Calu3 (cell line): ENCODE measurements at places on chromosomes 16 and 17. TPM values are rescaled to one million over a fixed set of nuclear protein-coding genes. Genes with fewer than 3 reads are reported as not detected.

SLC5A2 gene
- 0.54 and 1.6 TPM in 2 replicates for total RNA-seq

RRAD gene
- total RNA-seq: 1.3 and 2.2 TPM in 2 replicates

KRTAP16-1 gene
- not detected in 2 replicates for total RNA-seq

RCVRN gene
- not detected in 2 replicates for total RNA-seq

KRTAP4-9 gene
- total RNA-seq: not detected in 2 replicates

TOX3 gene
- 27.4 and 29.4 TPM in 2 replicates for total RNA-seq

HSD11B2 gene
- 10.2 and 10.8 TPM in 2 replicates for total RNA-seq

MBTPS1 gene
- 116 and 130 TPM in 2 replicates for total RNA-seq

SNAI3 gene
- 0.34 and 0.54 TPM in 2 replicates for total RNA-seq

DNA sequence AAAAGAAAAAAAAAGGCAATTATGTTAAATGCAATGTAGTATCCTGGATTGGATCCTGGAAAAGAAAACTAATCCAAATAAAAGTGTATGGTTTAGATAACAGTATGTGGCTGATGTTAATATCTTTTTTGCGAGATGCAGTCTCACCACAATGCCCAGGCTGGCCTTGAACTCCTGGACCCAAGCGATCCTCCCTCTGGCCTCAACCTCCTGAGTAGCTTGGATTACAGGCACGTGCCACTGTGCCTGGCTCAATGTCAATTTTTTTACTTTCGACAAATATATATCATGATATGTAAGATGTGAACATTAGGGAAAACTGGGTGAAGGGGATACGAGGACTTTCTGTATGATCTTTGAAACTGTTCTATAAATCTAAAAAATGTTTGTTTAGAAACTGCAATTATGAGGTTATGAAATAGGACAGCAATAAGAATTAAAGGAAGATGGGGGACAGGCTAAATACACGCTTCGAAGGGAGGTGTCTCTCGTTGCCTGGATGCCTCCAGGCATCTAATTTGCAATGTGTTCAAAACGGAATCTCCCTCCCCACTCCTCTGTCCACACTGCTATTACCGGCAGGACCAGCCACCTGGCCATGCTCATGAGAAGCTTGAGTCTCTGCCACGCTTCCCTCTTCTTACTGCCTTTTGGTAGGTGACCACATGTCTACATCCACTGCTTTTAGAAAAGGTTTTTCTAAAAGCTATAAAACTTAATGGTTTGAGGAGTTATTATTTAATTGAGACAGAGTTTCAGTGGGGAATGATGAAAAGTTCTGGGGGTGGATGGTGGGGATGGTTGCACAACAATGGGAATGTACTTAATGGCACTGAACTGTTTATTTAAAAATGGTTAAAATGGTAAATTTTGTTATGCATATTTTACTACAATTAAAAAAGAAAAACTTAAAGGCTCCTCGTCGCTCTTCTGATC is 15.2 kb downstream of the UBE2O start:
- H3K27me3 ChIP-seq: no peaks in the 10 kb centered on the region
- DNase-seq: no peak
- H3K4me1 ChIP-seq: peaks cover 28% of the 10 kb centered on the region
- H3K27ac ChIP-seq: no peak overlapping the region
- no peaks in the 10 kb centered on the region for H3K36me3 ChIP-seq

GRCh38 chr17:59565959-59566324 is 532 bp downstream of the DHX40 start:
- peaks cover 12% of the 10 kb centered on the region for H3K36me3 ChIP-seq
- H3K27me3 ChIP-seq: no peaks in the 10 kb centered on the region
- no peaks in the 10 kb centered on the region for H3K4me1 ChIP-seq
- H3K4me3 ChIP-seq: peak overlapping the region; percentile 96
- peak overlapping the region; percentile 93 for H3K27ac ChIP-seq

GRCh38 chr16:67525176-67525860 is 3.3 kb upstream of the RIPOR1 start:
- peaks cover 32% of the 10 kb centered on the region for H3K36me3 ChIP-seq
- no peak overlapping the region for H3K27ac ChIP-seq
- H3K27me3 ChIP-seq: peaks cover 24% of the 10 kb centered on the region
- DNase-seq: no peak
- H3K4me3 ChIP-seq: no peak overlapping the region

DNA sequence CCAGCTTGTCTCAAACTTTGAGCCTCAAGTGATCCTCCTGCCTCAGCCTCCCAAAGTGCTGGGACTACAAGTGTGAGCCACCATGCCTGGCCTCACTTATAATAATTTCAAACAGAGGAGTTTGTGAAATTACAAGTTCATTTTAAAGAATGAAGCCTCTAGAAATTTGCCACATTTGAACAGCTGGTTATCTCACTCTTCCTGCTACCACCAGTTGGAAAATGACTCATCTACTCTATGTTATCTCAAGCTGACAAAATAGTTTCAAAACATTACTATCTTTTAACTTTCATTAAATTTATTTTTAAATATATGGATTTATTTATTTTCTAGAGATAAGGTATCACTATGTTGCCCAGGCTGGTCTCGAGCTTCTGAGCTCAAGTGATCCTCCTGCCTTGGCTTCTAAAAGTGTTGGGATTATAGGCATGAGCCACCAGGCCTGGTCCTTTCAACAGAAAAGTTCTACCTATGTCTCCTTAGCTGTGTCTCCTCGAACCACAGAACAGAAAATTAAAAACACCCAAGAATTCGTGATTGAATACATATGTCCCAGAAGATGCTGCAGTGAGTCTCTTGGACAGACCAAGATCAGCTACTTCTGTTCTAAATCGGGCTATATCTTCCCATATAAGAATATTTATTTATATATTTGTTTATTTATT is 47.6 kb downstream of the MYH13 start:
- H3K27ac ChIP-seq: no peak overlapping the region
- H3K36me3 ChIP-seq: no peaks in the 10 kb centered on the region
- DNase-seq: no peak
- no peak overlapping the region for H3K4me3 ChIP-seq
- no peaks in the 10 kb centered on the region for H3K27me3 ChIP-seq

DNA sequence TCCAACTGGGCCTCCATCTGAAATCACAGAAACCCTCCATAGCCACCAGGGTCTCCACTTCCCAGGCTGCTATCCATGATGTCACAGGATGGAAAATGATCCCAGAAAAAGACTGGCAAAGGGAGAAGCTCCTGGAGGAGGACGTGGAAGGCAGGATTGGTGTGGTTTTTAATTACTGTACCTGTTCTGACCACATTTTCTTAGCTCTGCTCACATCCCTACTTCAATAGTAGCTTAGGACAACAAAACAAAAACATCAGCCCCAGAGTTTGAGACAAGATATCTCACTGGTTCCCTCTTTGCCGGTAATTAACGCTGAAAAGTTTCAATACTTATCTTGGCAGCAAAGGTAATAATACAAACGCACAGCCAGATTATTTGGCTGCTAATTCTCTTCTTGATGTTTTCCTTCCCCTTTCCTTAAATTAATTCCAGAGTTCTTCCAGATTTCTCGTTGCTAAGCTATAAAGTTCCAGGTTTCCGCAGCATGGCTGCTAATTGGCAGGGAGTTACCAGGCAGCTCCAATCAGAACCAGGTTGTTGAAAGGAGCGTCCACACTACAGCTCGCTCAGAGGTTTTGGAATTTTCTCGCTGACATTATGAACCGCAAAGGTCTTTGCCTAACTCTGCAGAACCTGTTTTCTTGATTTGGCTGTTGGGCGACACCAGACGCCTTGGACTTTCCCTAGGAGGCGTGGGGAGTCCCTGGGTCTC is 263.4 kb downstream of the MRTFB start:
- H3K27me3 ChIP-seq: peaks cover 9% of the 10 kb centered on the region
- H3K4me3 ChIP-seq: no peak overlapping the region
- no peak overlapping the region for H3K27ac ChIP-seq
- no peaks in the 10 kb centered on the region for H3K4me1 ChIP-seq
- DNase-seq: no peak
- no peaks in the 10 kb centered on the region for H3K36me3 ChIP-seq

GRCh38 chr16:29808219-29808900 is 2.0 kb downstream of the MAZ start:
- peaks cover 34% of the 10 kb centered on the region for H3K4me1 ChIP-seq
- no peak for DNase-seq
- H3K27me3 ChIP-seq: peaks cover 18% of the 10 kb centered on the region
- peak overlapping the region; percentile 96 for H3K27ac ChIP-seq

DNA sequence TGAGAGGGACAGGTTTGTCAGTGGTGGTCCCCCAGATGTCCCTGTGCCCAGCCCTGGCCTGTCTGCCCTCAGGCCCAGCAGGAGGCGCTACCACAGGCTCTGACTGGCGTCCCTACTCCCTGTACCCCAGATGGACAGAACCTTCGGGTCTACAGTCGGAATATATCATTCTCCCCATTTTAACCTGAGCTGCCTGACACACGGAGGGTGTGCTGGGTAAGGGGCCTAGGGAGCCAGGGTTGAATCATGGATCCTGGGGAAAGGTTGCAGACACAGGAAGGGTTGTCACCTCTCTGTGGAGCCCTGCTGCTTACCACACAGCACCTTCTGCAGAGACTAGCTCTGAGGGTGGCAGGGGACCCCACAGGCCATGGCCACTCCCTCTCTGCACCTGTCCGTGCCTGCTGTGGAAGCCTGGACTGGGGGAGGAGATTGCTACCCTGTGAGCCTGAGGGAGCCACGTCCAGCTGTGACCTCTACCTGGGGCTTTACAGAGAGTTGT is 162.2 kb upstream of the ZNF267 start:
- peaks cover 41% of the 10 kb centered on the region for H3K36me3 ChIP-seq
- no peaks in the 10 kb centered on the region for H3K27me3 ChIP-seq
- H3K4me3 ChIP-seq: no peak overlapping the region
- peaks cover 14% of the 10 kb centered on the region for H3K4me1 ChIP-seq
- no peak for DNase-seq

- H3K36me3 ChIP-seq: peaks cover 76% of the 10 kb centered on the region
- H3K4me3 ChIP-seq: no peak overlapping the region
- peaks cover 77% of the 10 kb centered on the region for H3K4me1 ChIP-seq
- DNase-seq: no peak
- no peaks in the 10 kb centered on the region for H3K27me3 ChIP-seq
Observed at GRCh38 chr17:45426561-45426960, 6.1 kb downstream of the ARHGAP27 start.

GRCh38 chr16:86736502-86736901 is 158.2 kb downstream of the FOXL1 start:
- no peak for DNase-seq
- no peak overlapping the region for H3K4me3 ChIP-seq

DNA sequence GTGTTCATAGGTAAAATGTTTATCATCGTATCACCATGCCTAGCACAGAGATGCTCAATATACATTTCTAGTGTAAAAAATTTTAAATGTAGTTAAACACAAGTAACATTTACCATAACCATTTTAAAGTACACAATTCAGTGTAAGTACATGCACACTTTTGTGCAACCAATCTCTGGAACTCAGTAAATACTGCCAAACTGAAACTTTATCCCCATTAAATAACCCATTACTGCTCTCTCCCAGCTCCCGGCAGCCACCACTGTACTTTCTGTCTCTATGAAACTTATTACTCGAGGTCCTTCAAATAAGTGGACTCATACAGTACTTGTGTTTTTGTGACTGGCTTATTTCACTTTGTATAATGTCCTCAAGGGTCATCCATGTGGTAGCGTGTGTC is 29.0 kb downstream of the RMI2 start:
- DNase-seq: no peak
- H3K27me3 ChIP-seq: no peaks in the 10 kb centered on the region
- no peak overlapping the region for H3K4me3 ChIP-seq
- H3K27ac ChIP-seq: no peak overlapping the region
- H3K4me1 ChIP-seq: peaks cover 5% of the 10 kb centered on the region

DNA sequence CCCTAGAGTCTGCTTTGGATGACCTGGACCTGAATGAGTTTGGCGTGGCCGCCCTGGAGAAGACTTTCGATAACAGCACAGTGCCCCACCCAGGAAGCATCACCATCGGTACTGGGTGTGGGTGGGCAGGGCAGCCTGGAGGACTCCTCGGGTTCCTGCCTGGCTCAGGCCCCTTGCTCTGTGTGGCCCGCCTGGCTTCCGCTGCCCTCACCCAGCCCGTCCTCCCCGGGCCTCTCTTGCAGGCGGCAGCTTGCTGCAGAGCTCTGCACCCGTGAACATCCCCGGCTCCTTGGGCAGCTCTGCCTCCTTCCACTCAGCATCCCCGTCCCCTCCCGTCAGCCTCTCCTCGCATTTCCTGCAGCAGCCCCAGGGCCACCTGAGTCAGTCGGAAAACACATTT is 24.5 kb downstream of the UNC13D start:
- no peak overlapping the region for H3K4me3 ChIP-seq
- peaks cover 56% of the 10 kb centered on the region for H3K36me3 ChIP-seq
- H3K4me1 ChIP-seq: peaks cover 6% of the 10 kb centered on the region
- H3K27me3 ChIP-seq: no peaks in the 10 kb centered on the region
- DNase-seq: no peak

GRCh38 chr17:31582151-31582907 is 190.9 kb downstream of the RAB11FIP4 start:
- no peak overlapping the region for H3K4me3 ChIP-seq
- no peak for DNase-seq
- H3K36me3 ChIP-seq: peaks cover 15% of the 10 kb centered on the region
- H3K27me3 ChIP-seq: no peaks in the 10 kb centered on the region

DNA sequence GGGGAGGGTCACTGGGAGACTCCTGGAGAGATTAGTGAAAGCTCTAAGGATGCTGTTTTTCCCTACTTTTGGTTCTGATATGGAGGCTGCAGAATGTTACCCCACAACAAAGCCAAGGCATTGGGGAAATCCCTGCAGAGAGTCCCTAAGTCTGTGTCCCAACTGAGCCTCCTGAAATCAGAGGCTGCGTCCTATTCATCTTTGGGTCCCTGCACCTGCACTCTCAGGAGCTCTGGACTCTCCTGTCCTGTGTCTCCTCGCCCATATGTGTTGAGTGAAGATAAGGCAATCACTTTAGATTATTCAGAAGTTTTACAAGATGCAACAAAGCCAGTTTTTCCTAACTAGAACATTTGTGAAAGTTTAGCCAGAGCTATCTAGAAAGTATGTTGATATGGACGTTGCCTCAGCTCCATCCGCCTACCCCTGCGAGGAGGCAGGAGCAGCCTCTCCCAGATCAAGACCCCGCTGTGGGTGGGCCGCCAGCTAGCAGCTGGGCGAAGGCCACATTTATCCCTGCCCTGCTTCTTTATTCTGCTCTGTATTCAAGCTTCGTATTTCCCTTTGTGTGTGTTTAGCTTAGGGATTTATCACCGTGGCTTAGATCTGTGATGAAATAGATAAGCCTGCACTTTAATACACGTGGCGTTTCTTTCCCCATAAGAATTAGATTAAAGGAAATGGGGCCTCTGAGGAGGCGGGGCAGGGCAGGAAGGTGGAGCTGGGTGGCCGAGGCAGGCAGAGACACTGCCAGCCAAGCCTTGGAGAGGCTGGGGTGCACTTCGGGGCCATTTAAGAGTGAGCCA is 37.4 kb downstream of the SHISA6 start:
- H3K4me3 ChIP-seq: no peak overlapping the region
- H3K4me1 ChIP-seq: no peaks in the 10 kb centered on the region
- no peaks in the 10 kb centered on the region for H3K36me3 ChIP-seq
- no peak overlapping the region for H3K27ac ChIP-seq

DNA sequence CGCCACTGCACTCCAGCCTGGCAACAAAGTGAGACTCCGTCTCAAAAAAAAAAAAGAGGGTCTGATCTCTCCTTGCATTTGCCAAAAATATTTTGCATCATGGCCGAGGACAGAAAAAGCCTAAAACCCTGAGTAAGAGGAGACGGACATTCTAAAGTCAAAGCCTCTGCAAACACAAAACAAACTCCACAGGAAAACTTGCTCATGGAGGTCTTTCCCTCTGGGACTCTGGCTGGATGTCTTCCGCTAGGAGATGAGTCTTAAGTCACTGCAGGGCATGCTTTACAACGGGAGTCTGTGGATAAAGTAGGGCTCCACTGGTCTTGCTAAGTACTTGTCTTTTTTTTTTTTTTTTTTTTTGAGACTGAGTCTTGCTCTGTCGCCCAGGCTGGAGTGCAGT is 74.0 kb downstream of the MRM3 start:
- no peaks in the 10 kb centered on the region for H3K4me1 ChIP-seq
- no peaks in the 10 kb centered on the region for H3K36me3 ChIP-seq
- no peak for DNase-seq
- H3K27ac ChIP-seq: no peak overlapping the region
- no peaks in the 10 kb centered on the region for H3K27me3 ChIP-seq
